ENCODE measurements at places on chromosomes 13 and 19.

GRCh38 chr13:45441633-45442032 is 23.1 kb upstream of the COG3 start:
- DNase-seq, result no peak

- no peak for DNase-seq
Measured at GRCh38 chr19:17378271-17378670, 1.1 kb upstream of the PLVAP start.

DNA sequence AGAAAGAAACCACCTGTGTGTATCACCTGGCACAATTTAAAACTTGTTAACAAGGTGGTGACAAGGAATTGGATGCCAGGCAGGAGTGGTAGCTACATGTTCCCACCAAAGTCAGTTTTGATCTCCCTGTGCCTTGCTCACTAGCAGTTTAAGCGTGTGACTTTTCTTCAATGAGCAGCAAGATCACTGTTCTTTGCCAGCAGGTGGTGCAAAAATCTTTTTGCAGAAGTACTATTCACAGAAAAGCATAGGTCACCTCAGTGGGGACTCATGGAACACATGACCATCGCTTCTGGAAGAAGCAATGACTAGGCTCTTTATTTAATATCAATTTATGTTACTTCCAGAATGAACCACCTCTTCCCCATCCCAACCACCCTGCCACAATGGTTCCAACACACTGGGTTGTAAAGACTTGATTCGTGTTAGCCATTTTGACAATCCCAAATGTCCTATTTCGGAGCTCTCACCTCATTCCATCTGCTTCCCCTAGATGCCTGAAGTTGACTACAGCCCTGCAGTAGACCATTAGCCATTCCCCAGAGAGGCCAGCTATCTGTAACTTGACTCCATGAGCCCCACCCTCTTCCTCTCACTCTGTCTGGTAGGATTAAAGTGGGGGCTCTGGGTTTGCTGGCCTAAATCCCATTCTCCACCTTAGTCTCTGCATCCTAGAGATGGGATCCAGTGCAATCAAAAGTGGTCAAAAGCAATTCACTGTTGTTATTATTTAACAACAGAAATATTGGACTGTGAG is 59.1 kb upstream of the TNFRSF19 start:
- no peak for DNase-seq

GRCh38 chr19:5680437-5681368 is at the start of the genes HSD11B1L and MICOS13:
HSD11B1L (plus strand) TSS chr19:5681027; CDS start chr19:5684833, 3,806 bp downstream.
MICOS13 (minus strand) TSS chr19:5680516; CDS start chr19:5680486, 30 bp downstream.
- peak; percentile 99 for DNase-seq

DNA sequence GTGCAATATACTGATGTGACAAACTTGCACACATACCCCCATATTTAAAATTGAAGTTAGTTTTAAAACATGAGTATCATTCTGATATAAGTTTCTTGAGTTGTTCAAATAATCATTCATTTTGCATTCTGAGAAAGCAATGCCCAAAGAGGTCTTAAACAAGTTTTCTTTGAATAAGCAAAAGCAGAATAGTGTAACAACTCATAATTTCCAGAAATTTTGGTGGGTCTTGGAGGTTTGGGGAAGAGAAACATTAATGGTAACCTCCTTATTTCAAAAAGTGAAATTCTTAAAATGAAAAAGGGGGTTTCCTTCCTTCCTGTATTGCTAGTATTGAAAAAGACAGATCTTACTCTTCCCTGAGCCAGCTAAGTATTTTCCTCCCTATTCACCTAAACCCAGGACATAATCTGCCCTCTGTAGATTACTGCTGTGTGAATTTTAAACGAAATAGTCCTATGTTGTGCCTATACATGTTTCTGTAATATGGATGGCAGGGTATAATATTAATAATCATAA is 30.4 kb downstream of the SLC25A15 start:
- DNase-seq, result no peak

DNA sequence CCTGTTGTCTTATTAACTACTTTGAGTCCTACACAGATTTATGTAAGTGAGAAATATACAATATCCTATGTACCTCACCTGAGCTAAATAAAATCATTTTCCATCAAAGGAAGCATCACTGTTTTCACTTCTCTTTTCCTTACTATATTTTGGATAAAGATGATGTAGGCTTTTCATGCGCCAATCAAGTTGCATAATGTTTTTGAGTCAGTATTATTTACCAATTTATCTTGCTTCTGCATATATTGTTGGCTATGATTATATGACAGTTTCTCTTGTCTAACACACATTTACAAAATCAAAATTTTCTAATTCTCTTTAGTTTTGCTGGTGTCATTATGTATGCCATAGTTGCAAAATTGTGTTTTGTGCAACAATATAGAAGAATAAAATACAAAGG is 67.9 kb upstream of the FRY start:
- DNase-seq, result no peak

- DNase-seq, result no peak
Measured at GRCh38 chr13:82833923-82834322, 1048.4 kb downstream of the SLITRK1 start.

GRCh38 chr13:44489751-44490150 is 86.4 kb downstream of the TSC22D1 start:
- no peak for DNase-seq

- no peak for DNase-seq
Measured at GRCh38 chr19:12607631-12608030, 3.0 kb downstream of the ZNF490 start.

DNA sequence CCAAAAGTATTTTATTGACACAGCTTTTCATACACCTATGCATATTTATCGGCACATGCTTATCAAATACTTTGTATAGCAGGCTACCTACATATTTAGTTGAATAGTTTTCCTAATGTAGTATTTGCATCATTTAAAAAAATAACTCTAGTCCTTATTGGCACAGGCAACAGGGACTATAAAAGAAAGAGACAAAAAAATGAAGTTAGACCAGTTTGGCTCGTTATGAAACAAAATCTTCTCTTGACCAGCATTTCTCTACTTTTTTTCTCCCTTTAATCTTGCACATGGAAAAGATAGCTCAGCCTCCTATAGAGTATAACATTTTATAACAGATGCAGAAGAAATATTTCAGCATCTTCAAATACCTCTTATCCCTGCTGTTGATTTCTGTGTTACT is 794.8 kb upstream of the MIR17HG start:
- no peak for DNase-seq

- no peak for DNase-seq
Measured at GRCh38 chr19:7969555-7969939, 26.1 kb upstream of the TIMM44 start.

- DNase-seq, result no peak
Measured at GRCh38 chr13:40344270-40345148, 321.9 kb downstream of the FOXO1 start.

DNA sequence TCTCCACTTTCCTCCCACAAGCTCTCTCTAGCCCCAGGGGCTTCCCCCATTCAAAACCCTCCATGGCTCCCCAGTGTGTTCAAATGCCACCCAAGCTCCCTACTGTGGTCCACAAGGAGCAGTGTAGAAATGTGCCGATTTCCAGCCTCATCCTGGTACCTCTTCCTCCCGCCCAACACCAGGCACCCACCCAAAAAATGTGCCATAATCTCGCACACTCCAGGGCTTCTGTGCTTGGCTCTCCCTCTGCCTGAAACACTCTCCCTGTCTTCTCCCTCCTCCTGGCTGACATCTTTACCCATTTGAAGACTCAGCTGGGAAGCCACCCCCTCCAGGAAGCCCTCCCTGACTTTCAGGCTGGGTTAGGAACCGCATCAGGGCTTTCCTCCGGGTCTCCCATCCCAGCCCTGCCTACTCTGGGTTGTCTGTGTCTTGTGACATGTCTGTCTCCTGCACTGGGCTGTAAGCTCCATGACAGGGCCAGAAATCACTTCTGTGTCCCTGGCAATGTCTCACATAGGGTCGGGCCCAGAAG is 16.6 kb upstream of the MEIS3 start:
- no peak for DNase-seq

GRCh38 chr13:73168226-73168952 is 109.6 kb downstream of the KLF5 start:
- no peak for DNase-seq

DNA sequence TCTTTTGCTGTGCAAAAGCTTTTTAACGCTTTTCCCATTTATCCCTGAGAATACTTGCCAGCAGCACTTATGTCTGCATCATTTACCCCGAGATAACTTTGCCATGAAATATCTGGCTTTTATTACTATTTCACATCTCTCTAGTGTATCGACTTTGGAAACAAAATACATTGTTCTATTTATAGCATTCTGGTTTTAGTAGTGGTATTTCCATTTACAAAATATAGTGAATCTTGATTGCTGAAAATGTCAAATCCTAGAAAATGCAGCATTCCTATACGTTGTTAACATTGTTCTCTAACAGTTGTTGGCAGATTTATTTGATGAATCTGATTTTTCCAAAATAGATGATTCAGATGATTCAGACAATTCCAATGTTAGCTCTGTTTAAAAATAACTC is 189.3 kb upstream of the SPRY2 start:
- no peak for DNase-seq

DNA sequence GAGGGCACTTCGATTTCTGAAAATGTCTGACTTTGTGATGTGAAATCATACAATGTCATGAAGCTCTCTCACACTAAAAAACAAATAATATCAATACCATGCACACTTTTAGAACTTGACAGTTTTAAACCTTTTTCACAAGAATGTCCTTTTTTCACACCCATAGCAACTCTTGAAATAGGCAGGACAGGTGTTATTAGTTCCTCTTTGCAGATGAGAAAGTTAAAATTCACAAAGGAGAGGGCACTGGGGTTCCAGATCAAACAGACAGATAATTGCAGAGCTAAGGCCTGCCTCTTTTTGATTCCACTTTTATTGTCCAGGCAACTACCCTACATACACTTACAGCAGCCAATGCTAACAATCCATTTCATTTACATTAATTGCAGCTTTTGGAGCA is 142.8 kb downstream of the KLF12 start:
- no peak for DNase-seq
